ENCODE measurements at places on chromosomes 12 and 14.

- no peak for DNase-seq
These were observed 15.0 kb upstream of the KRT7 start for GRCh38 chr12:52218001-52218400.

- DNase-seq, result no peak
These were observed 814 bp downstream of the ANKRD13A start for GRCh38 chr12:109999983-110000505.

DNA sequence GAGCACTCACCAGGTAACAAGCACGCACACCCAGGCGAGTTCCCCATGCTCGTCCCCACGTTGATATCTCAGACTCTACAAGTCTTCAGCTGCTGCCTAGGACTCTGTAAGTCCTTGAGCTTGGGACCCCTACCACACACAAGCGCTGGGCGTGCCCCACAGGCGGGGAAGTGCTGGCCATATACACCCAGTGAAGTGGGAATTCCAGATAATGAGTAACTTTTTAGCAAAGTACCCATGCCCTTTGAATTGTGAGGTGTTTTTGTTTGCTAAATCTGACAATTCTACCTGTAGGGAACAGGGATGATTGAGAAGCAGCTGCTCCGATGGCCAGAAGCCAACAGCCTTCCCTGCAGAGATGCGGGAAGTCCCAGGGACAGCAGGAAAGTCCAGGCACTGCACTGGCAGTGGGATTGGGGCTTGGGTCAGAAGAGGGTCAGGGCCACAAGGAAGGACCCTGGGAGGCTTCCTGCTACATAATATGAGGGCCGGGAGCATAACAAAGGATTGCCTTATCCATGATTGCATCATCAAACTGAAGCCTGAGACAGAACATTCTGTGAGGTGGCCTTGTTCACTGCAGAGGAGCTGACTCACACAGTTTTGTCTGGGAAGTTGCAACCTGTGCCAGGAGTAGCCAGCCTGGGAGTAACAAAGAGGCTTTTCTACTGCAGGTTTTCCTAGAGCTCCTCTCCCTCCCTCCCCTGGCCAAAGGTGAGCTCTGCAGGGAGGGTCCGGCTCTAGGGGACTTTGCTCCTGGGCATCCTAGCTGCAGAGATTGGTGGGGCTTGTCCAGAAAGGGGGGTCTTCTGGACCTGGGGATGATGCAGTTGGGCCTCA is 13.2 kb upstream of the SERPINA3 start:
- no peak for DNase-seq

DNA sequence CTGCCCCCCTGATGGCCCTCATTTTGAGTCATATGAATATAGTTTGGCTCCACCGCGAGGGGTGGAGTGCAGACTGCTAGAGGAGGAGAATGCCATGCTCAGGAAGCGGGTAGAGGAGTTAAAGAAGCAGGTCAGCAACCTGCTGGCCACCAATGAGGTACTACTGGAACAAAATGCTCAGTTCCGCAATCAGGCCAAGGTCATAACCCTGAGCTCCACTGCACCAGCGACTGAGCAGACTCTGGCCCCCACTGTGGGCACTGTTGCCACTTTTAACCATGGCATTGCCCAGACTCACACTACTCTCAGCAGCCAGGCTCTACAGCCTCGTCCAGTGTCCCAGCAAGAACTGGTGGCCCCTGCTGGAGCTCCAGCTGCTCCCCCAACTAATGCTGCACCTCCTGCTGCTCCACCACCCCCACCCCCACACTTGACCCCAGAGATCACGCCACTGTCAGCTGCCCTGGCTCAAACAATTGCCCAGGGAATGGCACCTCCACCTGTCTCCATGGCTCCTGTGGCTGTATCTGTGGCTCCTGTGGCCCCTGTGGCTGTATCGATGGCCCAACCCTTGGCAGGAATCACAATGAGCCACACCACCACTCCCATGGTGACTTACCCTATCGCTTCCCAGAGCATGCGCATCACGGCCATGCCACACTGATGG is 3.3 kb downstream of the ZC3H10 start:
- DNase-seq, result no peak

GRCh38 chr12:128365032-128365431 is 98.1 kb downstream of the TMEM132C start:
- no peak for DNase-seq

- peak; percentile 12 for DNase-seq
These were observed 507 bp downstream of the SPTSSA start for GRCh38 chr14:34461334-34462131.

GRCh38 chr12:101780599-101780998 is 41.3 kb upstream of the SYCP3 start:
- no peak for DNase-seq

GRCh38 chr12:114403011-114403689 is 2.8 kb downstream of the TBX5 start:
- DNase-seq, result no peak

- no peak for DNase-seq
These were observed 299.2 kb upstream of the FKBP4 start for GRCh38 chr12:2495417-2496112.

DNA sequence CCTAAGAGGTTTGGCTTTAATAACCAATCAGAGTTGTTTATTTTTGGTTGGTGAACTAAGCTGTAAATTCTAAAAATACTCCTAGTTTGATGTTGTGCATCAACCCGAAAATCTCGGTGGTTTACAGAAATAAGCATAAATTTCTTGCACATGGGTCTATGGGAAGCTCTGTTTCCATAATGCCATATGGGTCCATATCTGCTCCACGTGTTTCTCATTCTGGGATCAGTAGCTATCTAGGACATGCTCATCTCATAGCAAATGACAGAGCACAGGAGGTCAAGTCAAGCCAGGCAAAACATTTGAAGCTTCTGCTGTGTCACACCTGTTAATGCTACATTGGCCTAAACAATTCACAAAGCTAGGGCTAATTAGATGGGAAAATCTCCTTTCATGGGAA is 23.1 kb downstream of the NUP37 start:
- DNase-seq, result no peak
